ENCODE measurements at places on chromosomes 11 and 22.

DNA sequence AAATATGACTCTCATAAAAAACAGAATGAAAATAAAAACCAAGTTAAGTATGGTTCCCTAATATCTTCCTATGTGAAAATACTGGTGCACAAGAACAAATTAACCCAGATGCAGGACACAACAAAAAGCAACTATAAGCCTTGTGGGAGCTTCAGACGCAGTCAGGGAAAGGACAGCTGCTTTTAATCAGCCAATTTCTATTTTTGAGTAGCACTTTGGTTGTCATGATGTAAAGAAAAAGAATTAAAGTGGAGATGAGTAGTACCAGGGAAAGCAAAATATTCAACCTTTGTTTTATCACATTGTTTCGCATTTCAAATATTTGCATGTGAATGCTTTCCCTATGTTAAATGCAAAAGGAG, 339.9 kb downstream of the SOX6 start:
- DNase-seq, result no peak

- DNase-seq, result no peak
Observed at GRCh38 chr11:12195768-12196167, 85.4 kb downstream of the MICAL2 start.

DNA sequence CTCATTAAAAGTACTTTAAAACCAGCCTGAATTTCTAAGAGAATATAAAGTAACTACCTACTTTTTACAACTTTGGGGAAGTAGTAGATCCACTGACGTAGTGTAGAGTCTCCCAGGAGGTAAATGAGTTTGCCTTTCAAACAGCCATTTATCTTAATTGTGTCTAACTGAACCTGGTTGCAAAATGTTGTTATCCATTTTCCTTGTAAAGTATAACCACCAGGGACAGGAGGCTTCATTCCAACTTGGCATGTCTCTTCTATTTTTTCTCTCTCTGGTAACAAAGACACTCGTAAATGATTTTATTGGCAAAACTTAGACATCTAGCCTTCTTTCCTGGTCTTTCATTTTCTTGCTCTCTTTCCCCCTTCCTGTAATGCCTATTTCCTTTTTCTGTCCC, 36.9 kb downstream of the NXPE1 start:
- DNase-seq, result no peak

DNA sequence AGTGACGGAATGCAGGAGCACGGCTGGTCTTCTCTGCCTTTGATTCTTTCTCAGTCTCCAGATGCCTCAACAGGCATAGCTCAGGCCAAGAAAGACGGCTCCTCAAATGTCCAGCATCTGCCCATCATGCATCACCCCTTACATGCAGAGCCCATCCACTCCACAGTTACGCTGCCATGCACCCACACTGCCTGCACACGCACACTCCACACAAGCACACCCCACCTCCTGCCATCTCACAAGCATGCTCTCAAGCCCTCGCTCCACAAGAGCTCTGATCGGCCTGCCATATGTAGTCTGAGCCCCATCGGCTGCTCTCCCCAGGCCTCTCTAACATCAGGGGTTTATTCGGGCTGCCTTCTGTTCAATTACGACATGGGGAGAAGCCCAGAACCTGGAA, 18.8 kb downstream of the SCN4B start:
- peak; percentile 52 for DNase-seq

DNA sequence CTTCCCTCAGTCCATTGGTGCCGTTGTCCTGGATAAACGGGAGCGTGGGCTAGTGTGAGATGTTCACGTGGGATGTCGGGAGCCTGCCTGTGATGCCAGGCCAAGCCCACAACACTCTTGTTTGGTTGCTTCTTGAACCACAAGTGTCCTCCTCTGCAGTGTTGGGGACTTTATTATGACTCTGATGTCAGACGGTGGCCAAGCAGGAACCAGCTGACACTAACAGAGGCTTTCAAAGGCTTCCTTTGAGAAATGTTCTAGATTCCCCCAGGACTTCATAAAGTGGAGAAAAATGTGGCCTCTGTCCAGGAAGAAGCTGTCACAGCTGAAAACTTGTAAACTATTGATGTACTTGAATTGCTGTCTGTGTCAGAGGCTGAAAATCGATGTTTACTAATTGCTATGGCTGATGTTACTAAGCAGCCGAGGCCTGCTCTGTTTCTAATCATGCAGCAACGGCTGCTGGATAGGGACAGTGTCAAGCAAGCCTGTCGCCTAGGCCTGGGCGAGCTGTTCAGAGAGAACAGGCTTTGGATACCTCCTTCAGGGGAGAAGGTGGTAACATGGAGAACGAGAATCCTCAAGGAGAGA, 131.7 kb downstream of the TBC1D22A start:
- DNase-seq, result no peak

DNA sequence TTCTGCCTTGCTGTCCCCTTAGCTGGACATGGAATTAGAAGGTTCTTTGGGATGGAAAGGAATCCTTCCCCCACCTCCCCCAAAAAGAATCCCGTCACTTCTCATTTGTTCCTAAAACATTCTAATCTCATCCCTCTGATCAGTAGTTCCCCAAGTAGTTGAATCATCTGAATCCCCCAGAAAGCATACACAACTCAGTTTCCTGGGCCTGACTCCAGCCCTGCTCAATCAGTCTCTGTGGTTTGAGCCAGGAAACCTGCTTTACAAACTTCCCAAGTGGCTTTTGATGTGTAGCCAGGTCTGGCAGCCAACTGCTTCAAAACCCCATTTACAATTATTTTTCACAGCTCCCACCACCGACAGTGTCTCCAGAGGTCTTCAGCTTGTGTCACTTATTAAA, 20.2 kb downstream of the C22orf31 start:
- no peak for DNase-seq

DNA sequence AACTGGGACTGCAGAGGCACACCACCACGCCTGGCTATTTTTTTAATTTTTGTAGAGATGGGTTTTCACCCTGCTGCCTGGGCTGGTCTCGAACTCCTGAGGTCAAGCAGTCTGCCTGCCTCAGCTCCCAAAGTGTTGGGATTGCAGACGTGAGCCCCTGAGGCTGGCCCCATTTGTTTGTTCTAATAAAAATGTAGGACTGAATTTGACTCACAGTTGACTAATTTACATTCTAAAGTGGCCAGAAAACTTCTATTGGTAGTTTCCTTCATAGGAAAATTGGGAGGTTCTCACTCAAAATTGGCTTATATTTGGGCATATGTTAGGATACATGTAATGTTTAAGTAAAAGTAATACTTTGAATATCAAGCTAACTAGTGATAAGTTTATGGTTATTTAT, 35.0 kb downstream of the PPFIA1 start:
- no peak for DNase-seq

DNA sequence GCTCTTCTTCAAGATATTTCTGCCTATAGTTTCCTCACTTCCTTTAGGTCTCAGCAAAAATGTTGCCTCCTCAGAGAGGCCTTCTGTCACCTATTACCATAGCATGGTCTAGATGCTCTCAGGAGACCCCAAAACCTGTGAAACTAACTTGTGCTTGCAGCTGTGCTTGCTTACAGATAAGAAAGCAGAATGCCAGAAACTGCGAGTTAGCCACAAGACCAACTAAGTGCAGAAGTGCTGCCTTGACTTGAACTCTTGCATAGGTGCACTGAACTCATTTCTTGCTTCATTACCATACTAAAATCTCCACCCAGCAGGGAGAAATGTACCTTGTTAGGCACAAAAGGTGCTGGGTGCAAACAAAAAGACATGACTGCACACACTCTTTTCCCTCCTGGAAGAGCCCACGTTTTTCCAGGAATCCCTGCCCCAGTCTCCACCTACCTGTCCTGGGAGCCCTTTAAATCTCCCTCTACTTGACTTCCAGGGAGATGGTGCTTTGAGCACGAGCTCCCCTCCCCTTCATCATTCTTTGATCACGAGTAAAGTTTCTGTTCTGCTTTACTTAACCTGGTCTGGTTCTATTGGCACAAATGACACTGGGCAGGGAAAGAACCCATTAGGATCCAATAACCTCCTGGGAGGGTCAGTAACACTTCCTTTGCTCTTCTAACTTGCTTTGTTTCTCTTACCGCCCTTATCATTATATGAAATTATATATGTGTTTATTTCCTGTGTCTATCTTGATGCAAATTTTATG, 137.7 kb upstream of the DDI1 start:
- DNase-seq, result no peak

- DNase-seq, result no peak
Observed at GRCh38 chr11:95387325-95387724, 156.3 kb upstream of the SESN3 start.

DNA sequence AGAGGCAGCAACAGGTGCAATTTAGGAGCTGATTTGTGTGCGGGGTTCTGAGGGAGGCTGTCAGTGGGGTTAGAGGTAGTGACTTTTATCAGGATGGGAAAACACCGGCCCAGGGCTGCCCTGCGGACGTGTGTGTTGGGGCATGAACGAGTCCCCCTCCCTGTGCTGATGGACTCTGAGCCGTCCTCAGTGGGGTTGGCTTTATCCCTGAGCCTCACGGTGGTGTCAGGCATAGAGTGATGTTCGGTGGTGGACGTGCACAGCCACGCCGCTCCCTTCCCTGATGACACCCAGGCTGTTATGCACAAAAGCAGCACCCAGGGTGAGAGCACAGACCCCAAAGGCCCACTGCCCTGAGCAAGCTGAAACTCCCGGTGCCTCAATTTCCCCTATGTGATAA, 809.1 kb downstream of the BRD1 start:
- DNase-seq, result no peak

DNA sequence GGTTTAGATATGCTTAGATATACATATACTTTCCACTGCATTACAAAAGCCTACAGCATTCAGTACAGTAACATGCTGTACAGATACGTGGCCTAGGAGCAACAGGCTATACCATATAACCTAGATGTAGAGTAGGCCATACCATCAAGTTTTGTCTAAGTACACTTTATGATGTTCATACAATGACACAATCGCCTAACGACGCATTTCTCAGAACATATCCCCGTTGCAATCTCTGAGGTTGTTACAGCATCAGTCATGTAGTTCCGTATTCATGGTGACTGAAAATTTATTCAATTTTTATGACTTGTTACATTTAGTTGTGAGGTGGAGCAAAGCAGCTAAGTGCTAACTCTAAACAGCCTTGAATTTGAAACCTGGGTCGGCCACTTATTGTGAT, 6.7 kb downstream of the ZBTB44 start:
- no peak for DNase-seq

- DNase-seq, result no peak
Observed at GRCh38 chr22:31243339-31244045, 31.4 kb downstream of the LIMK2 start.

- DNase-seq, result no peak
Observed at GRCh38 chr22:44063462-44064371, 39.6 kb downstream of the PARVB start.

GRCh38 chr22:25364736-25365241, 145.3 kb downstream of the CRYBB2 start:
- peak; percentile 34 for DNase-seq

GRCh38 chr11:63769714-63770455, 1.3 kb upstream of the ZFTA start:
- DNase-seq, result no peak

DNA sequence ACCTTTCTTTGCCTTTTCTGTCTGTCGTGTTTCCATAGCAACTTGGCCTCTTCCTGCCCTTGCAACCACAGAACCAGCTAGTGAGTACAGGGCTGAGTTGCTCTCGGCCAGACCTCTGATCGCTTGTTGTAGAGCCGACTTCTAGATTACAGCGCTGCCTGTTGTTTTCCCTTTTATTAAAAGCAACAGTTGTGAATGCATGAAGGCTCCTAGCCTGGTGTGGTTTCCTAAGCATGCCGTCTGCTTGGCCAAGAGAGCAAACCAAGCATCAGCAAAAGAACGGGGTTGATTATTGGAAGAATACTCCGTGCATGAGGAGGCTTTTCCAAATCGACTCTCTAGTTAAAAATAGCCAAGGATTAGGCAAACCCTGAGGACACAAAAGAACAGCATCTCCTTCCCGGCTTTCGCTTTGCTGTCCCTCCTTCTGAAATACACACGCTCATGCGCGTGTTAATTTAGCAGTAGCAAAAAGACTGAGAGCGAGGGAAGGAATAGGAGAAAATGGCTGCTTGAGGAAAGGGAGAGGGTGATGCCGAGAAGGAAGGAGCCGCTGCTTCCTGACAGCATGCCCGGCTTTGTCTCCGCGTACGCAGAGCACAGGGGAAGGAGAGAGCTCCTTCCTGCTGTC, 71.5 kb upstream of the TTC12 start:
- no peak for DNase-seq

Measured in natural killer cell treated with Interleukin-12 subunit alpha and Interleukin-12 subunit beta and Interleukin-15 and Interleukin-18, amount 100 ng/mL, for 72 hours (primary cell).